ENCODE measurements at places on chromosomes 7 and 10.
A peak's percentile ranks its signal among the peaks of the same experiment; 100 is the strongest.

GRCh38 chr7:100879685-100880261 lies 4.9 kb downstream of the SRRT start:
- peak; percentile 82 for DNase-seq

- no peak for DNase-seq
These were observed 84.8 kb downstream of the ANK3 start for GRCh38 chr10:60304829-60305379.

- no peak for DNase-seq
These were observed 99.5 kb downstream of the CCNY start for GRCh38 chr10:35435824-35436223.

- DNase-seq: no peak
These were observed 335.2 kb upstream of the SEMA3D start for GRCh38 chr7:85522070-85522469.

DNA sequence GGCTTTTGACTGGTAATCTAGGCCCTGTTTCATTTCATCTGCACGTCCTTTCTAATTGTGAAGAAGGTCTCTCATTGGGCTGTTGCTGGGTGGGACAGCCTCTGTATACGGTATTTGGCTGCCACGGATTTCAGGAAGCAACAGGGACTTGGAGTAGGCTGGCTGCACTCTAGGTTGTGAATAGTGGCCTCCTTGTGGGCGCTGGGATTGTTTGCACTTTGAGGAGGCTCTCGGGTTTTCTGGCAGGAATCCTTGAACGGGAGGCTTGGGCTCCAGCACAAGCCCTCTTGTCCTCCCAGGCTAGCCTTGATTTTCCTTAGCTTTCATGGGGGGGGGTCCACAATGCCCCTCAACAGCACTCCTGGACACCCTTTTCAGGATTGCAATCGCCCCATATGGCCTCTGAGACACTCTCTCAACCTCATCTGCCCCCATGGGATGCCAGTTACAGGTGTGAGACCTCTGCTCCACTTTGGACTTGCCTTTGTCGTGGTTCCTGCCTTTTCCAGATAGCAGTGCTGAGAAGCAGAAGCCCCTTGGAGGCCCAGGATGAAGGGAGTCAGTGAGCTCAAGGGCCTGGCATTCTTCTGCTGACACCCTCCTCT lies 33.9 kb upstream of the ZNF273 start:
- no peak for DNase-seq

DNA sequence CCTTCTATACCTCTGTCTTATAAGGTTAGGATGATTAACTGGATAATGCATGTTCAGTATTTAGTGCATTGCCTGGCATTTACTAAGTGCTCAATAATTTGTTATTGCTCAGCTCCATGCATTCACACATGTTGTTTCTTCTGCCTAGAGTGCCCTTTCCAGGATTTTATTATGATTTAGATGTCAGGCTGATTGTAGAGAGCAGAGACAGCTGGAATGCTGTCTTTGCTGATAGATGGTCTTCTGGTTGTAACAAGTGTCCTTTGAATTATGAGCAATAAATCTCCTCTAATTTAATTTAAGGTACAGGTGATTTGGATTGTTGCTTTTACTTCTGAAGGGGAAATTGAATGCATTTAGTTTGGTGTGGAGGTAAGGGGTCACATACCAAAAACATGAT lies 548.0 kb downstream of the MAGI2 start:
- DNase-seq: no peak

DNA sequence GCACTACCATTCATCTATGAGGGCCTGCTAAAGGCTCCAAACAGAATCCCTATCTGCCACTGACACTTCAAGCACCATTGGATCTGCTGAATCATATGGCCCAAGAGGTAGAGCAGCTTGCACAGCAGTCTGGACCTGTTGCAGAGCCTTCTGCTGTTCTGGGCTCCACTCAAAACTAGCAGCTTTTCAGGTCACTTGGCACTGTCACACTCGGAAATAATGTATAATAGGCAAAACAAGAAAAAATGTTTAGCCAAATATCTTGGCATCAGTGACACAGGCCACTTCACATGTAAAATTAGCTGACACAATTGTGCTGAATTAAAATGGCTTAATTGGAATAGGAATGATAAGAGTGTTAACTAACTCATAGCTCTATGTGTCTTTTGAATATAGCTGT lies 1182.9 kb upstream of the LRRTM3 start:
- DNase-seq: peak; percentile 1

DNA sequence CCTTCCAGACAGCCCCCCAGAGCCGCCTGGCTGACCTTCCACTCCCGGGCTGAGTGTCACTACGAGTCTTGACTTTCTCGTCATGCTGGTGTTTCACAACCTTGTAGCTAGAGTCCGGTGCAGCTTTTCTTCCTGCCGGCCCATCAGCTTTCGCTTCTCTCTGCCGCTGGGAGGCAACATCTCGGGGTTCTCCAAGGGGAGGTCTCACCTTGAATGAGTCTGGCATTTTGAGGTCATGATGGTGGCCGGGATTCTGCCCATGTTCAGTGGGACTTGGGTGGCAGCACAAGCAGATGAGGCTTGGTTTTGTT lies 285.2 kb downstream of the CAMK1D start:
- DNase-seq: no peak
